Cardiac septum (tissue), 1 donor: ENCODE measurements at places on chromosomes 2 and 18. TPM values are rescaled to one million over a fixed set of nuclear protein-coding genes. Genes with fewer than 3 reads are reported as not detected.

Gene TUBA4B
- not detected for total RNA-seq

Gene ODC1
- total RNA-seq = 58.0 TPM

Gene C1QL2
- total RNA-seq = not detected

Gene DOK6
- 10.6 TPM for total RNA-seq

Gene DNAH7
- total RNA-seq = 0.32 TPM

Gene DNAH6
- 0.22 TPM for total RNA-seq

Gene MPP4
- total RNA-seq = not detected

Gene CYTIP
- 2.5 TPM for total RNA-seq

Gene RAB3GAP1
- 47.8 TPM for total RNA-seq

Gene TPO
- 11.8 TPM for total RNA-seq

Gene ANKRD39
- total RNA-seq = 15.2 TPM

Gene DES
- total RNA-seq = 21,230 TPM

Gene TRMT61B
- total RNA-seq = 18.2 TPM

Gene CYP27C1
- total RNA-seq = not detected

Gene UGT1A10
- total RNA-seq = not detected

Gene ACAA2
- 130 TPM for total RNA-seq
